Hepatocyte (in vitro differentiated cells): ENCODE measurements at places on chromosomes 4 and X.
A peak's percentile ranks its signal among the peaks of the same experiment; 100 is the strongest.

GRCh38 chr4:38911257-38911656 is 43.7 kb downstream of the FAM114A1 start:
- peak; percentile 45 for DNase-seq

GRCh38 chrX:31832263-31832662 is 760.4 kb upstream of the FTHL17 start:
- DNase-seq: no peak

DNA sequence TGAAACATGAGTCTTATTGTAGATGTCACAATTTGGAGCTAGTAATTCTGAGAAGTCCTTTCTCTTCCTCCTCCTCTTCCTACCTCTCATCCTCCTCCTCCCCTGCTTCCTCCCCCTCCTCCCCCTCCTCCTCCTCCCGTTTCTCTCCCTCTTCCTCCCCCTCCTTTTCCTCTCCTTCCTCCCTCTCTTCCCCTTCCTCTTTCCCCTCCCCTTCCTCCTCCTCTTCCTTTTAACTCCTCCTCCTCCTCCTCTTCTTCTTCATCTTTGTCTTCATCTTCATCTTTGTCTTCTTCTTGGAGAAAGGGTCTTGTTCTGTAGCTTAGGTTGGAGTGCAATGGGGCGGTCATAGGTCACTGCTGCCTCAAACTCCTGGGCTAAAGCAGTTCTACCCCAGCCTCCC is 161.8 kb downstream of the PCDH7 start:
- DNase-seq: no peak

GRCh38 chr4:165088366-165088765 is 24.3 kb downstream of the TMEM192 start:
- no peak for DNase-seq

DNA sequence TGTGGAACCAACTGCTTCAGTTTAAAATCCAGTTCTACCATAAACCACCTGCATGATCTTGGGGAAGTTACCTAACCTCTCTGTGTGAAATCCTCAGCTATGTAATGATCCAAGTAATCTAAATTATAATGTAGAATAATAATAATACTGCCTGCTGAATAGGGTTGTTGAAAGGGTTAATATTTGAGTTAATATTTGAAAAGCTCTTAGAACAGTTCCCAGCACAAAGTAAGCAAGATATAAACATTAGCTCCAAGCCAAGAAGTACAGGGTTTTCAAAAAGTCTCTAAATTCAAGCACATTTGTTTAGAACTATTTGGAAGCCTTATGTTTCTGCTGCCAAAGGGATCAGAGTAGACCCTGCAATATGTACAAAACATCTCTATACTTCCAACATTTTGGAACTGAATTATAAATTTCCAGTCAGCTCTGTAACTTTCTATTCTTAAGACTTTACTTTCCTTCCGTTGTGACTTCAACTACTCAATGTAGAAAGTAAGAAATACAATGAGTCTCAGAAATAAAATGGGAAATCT is 76.7 kb upstream of the FAM9C start:
- no peak for DNase-seq

- no peak for DNase-seq
These were observed 547.8 kb upstream of the PCDH7 start for GRCh38 chr4:30172416-30172815.

- DNase-seq: no peak
These were observed 40.9 kb upstream of the CPLX1 start for GRCh38 chr4:866761-867390.

GRCh38 chr4:59094505-59094904 is 1984.3 kb upstream of the IGFBP7 start:
- DNase-seq: no peak

DNA sequence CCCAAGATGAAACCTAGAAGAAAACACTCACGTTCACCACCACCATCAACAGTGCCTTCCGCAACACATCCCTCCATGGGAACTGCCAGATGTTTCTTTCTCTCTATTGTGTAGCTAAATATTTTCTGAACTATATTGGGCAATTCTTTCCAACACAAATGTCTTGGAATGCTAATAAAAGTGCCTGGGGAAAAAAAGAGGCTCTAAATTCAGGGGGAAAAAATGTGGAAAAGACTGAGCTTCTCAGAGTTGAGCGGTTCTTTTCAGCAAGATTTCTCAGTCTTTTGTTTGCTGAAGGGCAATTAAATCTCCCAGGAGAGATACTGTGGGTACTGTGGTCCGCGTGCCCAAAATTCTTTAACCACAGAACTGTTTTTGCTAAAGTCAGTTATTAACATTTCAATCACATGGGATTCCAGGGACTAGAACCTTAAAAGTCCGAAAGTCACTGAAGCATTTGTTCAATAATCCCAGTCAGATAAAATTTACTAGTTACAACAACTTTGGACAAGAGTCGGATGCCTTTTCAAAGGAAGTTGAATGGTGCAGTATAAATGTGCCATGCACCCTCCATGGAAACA is 51.9 kb upstream of the DHRSX start:
- DNase-seq: peak; percentile 27

DNA sequence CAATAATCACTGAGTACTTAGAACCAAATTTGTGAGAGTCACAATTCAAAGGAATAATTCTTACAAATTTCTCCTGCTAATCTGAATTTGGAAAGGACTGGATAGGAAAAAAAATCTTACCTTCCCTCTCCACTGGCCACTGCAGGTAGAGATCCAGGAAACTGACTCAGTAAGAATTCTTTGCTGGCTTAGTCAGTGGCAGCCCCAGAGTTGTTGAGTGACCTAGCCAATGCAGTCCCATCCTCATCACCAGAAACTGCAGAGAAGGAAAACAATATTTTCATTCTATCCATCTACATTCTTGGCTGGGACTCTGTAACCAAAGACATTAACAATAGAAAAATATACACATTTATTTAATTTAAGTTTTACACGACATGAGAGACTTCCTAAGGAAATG is 572.0 kb downstream of the ADGRL3 start:
- no peak for DNase-seq

DNA sequence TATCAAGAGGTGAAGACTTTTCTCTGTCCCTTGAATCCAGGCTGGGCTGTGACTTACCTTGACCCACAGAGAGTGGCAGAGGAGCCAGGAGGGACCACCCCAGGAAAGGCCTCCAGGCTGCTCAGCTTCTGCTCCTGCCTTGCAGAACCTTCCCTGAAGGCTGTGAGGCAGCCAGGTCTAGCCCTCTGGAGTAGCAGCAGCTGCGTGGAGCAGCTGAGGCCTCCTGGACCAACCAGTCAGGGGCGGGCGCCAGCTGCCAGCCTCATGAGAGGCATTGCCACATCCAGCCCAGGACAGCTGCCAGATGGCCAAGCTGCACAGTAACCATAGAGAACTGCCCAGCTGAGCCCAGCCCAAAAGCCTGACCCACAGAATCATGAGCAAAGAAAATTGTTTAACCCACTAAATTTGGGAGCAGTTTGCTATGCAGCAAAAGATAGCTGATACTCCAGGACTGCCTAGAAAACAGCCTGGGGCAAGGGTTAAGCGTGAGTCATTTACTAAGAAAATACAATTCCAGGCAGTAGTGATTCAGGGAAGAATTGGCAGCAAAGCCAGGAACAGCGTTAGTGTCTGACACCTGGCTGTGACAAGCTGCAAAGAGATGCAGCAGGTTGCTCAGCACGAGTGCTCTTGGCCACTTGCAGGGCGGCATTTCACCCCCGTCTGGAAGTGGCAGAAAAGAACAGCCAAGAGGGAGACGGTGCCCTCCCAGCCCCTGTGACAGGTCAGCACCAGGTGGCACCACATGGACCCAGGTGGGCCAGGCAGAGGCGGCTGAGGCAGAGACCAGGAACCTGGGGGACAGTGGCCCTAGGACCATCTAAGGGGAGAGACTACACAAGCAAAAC is 14.7 kb upstream of the PDE6B start:
- DNase-seq: peak; percentile 49

GRCh38 chr4:35539404-35540055 is 704.8 kb downstream of the ARAP2 start:
- DNase-seq: no peak

DNA sequence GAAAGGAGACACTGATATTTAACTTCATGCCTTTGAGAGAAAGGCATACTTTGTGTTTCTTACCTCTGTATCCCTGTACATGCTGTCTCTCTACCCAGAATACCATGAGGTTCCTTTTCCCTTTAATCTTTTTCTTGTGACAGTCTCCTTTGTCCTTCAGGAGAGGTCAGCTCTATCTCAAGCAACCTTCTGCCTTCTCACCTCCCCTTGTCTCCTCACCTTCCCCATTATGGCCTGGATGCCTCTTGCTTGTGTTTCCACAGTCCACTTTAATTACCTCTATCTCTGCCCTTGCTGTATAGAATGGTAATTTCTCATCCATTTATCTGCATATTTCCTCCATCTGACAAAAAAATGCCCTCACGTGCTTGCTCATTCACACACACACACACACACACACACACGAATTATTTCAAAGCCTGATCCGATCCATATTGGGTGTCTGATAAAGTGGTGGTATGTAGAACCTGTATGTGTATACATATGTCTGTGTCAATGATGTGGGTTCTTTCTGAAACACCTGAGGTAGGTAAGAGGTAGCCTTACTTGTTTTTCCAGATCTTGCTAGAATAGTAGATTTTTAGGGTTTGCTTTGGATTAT is 28.5 kb downstream of the MSN start:
- DNase-seq: no peak

DNA sequence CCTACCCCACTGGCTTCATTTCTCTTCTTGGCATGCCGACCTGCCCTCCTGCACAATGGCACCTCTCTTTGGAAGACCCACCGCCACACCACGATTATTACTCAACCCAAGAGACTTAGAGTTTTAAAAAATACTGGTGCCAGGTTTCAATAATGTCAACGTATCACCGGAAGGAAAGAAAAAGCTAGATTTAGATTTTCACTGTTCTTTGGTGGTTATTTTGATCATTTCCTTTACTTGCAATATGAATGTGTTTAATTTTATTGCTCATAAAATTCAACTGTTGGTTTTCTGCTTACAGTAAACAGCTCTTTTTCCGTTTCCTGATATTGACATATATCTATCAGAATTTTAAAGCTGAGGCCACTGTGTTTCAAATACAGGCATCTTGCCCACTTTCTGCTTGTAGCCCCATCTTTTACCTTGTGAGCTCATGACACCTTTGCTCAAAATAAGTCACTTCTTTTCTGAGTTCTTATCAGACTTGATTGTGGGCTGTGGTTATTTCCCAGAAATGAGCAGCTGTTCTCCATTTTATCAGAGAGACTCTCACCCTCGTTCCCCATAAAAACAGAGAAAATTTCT is 439.1 kb downstream of the INPP4B start:
- DNase-seq: no peak

DNA sequence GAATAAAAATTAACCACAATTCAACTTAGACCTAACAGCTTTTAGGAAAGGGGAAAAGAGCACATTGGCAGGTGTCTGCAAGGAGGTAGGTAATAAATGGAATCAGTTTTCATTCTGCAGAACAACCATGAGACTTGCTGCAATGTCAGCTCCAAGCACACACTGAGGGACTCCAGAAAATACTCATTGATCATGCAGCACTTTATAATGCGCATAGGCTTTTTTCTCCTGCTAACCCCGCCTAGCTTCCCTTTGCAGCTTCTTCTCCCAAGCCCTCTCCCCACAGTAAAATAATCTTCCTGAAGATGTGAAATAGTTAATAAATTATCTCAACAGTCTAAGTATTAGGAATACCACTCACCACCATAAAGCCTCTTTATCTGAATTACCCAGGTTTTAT is 36.9 kb downstream of the ANKRD17 start:
- no peak for DNase-seq
